Endothelial cell (in vitro differentiated cells): ENCODE measurements at places on chromosomes 6 and 20. TPM values are rescaled to one million over a fixed set of nuclear protein-coding genes. Genes with fewer than 3 reads are reported as not detected.

The NRSN1 gene
- total RNA-seq = not detected

The TPBG gene
- total RNA-seq = 21.8 TPM

The OLIG3 gene
- total RNA-seq = not detected

The NEURL2 gene
- 3.6 TPM for total RNA-seq

The MYB gene
- 23.3 TPM for total RNA-seq

The CFB gene
- total RNA-seq = not detected

The TSHZ2 gene
- 2.3 TPM for total RNA-seq

The COL9A3 gene
- total RNA-seq = 1.8 TPM

The PPIL1 gene
- 33.4 TPM for total RNA-seq

The MROH8 gene
- 4.3 TPM for total RNA-seq

The PI16 gene
- total RNA-seq = 20.5 TPM

The MCUR1 gene
- total RNA-seq = 39.7 TPM

The WFDC10B gene
- total RNA-seq = not detected

The HLA-DPA1 gene
- total RNA-seq = 8.5 TPM

The SNAP25 gene
- 0.38 TPM for total RNA-seq

The OPRM1 gene
- not detected for total RNA-seq

The KCNQ5 gene
- total RNA-seq = 0.08 TPM

The ZNF512B gene
- 40.8 TPM for total RNA-seq

The LY6G6F gene
- total RNA-seq = not detected

The VSTM2L gene
- 1.6 TPM for total RNA-seq

The GPX5 gene
- not detected for total RNA-seq

The PLA2G7 gene
- total RNA-seq = 0.21 TPM

The KCNG1 gene
- total RNA-seq = 4.4 TPM

The EEF1A2 gene
- total RNA-seq = 0.31 TPM

The POU3F2 gene
- 0.08 TPM for total RNA-seq

The VNN1 gene
- 1.5 TPM for total RNA-seq

The BPIFB2 gene
- total RNA-seq = not detected

The ASXL1 gene
- total RNA-seq = 90.8 TPM

The BACH2 gene
- total RNA-seq = 3.9 TPM

The MATN4 gene
- not detected for total RNA-seq

The DTD1 gene
- 31.0 TPM for total RNA-seq

The CLPSL2 gene
- not detected for total RNA-seq

The RALGAPA2 gene
- 30.3 TPM for total RNA-seq

The DDO gene
- not detected for total RNA-seq

The ELOVL4 gene
- total RNA-seq = 3.3 TPM

The SYCP2 gene
- total RNA-seq = 2.1 TPM

The HLA-F gene
- total RNA-seq = 5.1 TPM

The LAMA2 gene
- total RNA-seq = 2.0 TPM

The BPIFA1 gene
- total RNA-seq = not detected

The VSX1 gene
- not detected for total RNA-seq

The BPI gene
- not detected for total RNA-seq

The SEL1L2 gene
- total RNA-seq = not detected

The SIRPB2 gene
- 41.5 TPM for total RNA-seq

The VAPB gene
- total RNA-seq = 55.5 TPM

The RSPH9 gene
- total RNA-seq = not detected

The PDE7B gene
- 0.62 TPM for total RNA-seq

The NKX2-4 gene
- total RNA-seq = not detected

The IP6K3 gene
- not detected for total RNA-seq

The KCNK5 gene
- 9.8 TPM for total RNA-seq

The CST2 gene
- not detected for total RNA-seq

The GNAS gene
- total RNA-seq = 1,989 TPM

The PNLDC1 gene
- total RNA-seq = not detected

The C20orf202 gene
- total RNA-seq = 0.92 TPM

The SLC17A3 gene
- total RNA-seq = 0.23 TPM

The GRIK2 gene
- 2.8 TPM for total RNA-seq

The CLDN20 gene
- total RNA-seq = 0.23 TPM

The HDDC2 gene
- 18.4 TPM for total RNA-seq

The SLC32A1 gene
- total RNA-seq = 3.4 TPM

The MYL9 gene
- 128 TPM for total RNA-seq

The PRDM1 gene
- total RNA-seq = 19.6 TPM
